Lung microvascular endothelial cell (primary cell): ENCODE measurements at places on chromosomes 6 and 20. TPM values are rescaled to one million over a fixed set of nuclear protein-coding genes. Genes with fewer than 3 reads are reported as not detected.

The SIRPG gene
- not detected in 2 replicates for total RNA-seq

The ZNF334 gene
- 0.22 and 0.40 TPM in 2 replicates for total RNA-seq

The SYNDIG1 gene
- total RNA-seq = not detected in 2 replicates

The DPPA5 gene
- not detected in 2 replicates for total RNA-seq

The SLC22A16 gene
- total RNA-seq = not detected in 2 replicates

The PACSIN1 gene
- total RNA-seq = not detected in 2 replicates
